NCI-H187 treated with DMSO at 0.1 percent for 48 hours (cell line): ENCODE measurements at places on chromosomes 1 and 21.
A peak's percentile ranks its signal among the peaks of the same experiment; 100 is the strongest.

DNA sequence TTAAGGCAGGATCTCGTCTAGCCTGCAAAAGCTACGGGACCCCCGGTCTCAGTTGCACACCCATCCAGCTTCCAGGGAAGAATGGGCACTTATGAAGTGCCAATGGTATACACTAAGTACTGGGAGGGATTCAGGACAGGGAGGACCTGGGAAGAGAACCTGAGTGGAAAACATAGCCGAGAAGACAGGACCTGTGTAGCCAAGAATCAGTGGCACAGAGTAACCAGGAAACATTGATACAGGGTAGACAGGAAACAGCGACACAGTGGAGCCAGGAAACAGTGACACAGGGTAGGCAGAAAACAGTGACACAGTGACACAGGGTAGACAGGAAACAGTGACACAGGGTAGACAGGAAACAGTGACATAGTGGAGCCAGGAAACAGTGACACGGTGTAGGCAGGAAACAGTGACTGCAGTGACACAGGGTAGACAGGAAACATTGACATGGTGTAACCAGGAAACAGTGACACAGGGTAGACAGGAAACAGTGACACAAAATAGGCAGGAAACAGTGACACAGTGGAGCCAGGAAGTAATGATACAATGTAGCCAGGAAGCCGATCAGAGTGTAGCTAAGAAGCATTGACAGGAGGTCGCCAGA, 138.0 kb upstream of the ARHGEF16 start:
- no peak for DNase-seq

DNA sequence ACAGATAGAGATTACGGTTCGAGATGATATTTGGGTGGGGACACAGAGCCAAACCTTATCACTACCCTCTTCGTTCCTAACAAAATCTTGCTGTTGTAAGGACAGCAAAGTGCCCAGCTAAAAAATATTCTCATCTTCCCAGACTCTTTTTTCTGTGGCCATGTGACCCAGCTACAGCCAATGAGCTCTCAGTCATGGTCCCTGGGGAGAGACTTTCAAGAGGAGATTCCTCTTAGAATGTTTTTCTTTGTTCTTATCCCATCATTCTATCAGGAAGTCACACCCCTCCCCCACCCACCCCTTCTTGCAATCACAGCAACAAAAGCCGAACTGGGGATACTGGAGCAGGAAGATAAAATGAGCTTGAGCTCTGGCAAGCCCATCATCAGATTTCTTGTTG, 247.1 kb downstream of the CHRM3 start:
- DNase-seq, result no peak

DNA sequence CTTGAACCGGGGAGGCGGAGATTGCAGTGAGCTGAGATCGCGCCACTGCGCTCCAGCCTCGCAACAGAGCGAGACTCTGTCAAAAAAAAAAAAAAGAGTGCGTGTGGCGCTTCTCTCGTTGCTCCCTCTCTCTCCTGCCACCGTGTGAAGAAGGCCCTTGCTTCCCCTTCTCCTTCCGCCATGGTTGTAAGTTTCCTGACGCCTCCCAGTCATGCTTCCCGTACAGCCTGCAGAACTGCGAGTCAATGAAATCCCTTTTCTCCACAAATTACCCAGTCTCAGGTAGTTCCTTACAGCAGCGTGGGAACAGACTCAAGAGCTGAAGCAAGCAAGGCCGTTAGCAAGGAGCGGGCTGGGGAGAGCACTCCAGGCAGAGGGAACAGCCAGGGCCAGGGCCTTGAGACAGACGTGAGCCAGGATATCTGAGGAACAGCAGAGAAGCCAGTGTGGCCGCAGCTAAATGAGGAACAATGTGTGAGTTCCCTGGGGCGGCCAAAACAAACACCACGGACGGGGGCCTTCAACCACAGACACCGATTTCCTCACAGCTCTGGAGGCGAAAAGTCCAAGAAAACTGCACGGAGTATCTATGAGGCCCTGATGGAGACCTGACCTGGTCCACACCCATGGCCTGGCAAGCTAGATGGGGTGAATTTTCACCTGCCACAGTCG, 54.2 kb upstream of the ETS2 start:
- no peak for DNase-seq

GRCh38 chr1:65691152-65691900, 101.4 kb upstream of the PDE4B start:
- DNase-seq, result no peak

GRCh38 chr1:47703156-47703825, 265.4 kb downstream of the FOXD2 start:
- no peak for DNase-seq

GRCh38 chr21:29434081-29434480, 135.4 kb downstream of the BACH1 start:
- DNase-seq, result no peak

- DNase-seq, result no peak
These were observed 28.0 kb downstream of the PTBP2 start for GRCh38 chr1:96749618-96750017.

DNA sequence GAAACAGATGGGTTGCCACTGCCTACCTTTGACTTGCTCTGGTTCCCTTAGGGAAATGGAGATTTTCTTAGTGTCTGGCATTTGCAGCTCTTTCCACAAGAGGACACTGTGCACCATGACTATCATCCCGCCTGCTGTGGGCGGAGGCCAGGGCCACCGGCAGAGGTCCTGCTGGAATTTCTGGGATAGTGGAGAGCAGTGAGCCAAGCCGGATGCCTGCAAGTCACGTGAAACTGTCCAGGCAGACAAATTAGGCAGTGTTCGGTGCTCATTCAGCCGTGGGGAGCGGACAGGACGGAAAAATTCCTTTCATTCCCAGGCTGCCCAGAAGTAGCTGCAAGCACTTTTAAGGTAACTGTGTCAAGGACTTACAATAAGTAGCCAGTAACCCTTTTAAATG, 43.4 kb downstream of the IGSF5 start:
- DNase-seq, result peak; percentile 38

DNA sequence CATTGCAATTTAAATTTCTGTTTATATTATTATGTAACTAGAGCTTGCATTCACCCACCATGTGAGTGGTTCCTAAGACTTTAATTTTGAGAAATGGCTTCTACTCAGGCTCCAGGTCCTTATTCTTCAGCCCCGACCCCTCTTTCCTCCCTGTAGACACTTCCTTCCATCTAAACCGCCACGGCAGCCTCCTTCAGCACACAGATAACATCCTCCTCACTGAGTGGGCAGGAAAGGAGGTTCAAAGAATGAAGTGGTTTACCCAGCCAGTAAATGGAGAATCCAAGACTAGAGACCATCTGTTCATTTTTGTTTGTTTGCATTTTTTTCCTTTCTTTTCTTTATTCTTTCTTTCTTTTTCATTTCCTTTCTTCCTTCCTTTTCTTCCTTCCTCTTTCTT, 37.1 kb upstream of the SOD1 start:
- DNase-seq, result no peak

GRCh38 chr21:42418886-42419285, 15.2 kb downstream of the UBASH3A start:
- no peak for DNase-seq

GRCh38 chr1:205430696-205431305, 8.9 kb upstream of the LEMD1 start:
- DNase-seq, result peak; percentile 50

DNA sequence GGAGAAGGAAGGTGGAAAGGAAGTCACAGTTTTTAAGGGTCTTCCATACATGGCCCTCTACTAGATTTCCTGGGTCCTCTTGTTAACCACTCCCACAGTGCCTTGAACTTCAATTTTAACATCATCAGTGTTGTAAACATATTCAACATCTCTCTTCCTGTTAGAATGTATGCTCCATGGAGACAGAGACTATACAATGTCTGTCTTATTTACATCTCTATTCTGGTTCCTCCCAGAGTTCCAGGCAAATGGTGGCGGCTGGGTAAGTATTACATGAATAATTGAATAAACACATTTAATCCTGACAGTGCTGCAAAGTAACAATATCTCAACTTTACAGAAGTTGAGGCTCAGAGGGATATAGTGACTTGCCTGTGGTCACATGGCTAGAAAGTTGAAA, 40.3 kb downstream of the CDC7 start:
- DNase-seq, result no peak

GRCh38 chr21:36663033-36663855, 35.7 kb upstream of the SIM2 start:
- DNase-seq, result no peak

DNA sequence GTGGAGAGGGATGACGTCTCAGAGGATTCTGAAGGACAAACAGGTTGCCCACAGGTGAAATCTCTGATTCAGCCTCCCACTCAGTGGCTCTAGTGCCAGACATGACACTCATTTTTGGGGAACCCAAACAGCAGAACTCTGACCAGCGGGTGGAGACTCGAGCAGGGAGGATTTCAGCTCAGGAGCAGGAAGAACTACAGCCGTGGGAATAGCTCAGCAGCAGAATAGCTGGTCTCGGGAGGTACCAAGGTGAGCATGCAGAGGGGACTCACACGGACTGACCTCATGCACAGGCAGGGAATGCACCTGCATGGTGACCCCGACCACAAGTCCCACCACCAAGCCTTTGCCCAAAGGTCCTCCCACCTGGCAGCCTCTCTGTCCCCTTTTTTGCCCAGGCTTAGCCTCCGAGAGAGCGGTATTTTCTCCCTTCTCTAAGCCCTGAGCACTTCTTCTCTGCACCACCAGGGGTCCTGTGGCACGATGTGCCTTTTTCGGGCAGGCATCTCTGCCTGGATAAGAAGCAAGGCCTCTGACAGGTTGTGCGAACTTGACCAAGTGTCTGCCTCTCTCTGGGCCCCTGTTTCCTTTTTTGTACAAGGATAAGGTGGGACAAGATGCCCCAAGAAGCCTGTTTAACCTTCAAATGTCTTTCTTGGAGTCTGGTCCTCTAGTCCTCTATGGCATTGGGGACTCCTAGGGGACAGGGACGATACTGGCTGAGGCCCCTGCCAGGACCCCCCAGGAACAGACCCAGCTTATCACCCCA, 8.8 kb upstream of the FGR start:
- no peak for DNase-seq

DNA sequence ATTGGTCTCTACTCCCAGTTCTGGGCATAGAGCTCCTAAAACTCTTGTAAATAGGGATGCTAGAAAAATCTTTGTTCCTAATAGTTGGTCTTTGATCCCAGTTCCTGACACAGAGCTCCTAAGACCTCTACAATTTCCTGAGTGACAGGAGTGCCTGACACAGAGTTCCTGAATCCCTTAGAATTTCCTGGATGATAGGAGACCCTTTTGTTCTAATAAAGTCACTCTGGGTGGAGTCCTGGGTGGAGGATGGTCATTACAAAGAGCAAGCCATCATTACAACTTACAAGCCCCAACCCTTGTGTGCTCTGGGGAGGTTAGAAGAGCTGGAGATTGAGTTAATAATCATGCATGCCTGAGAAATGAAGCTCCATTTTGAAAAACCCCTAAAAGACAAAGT, 58.4 kb downstream of the ZZZ3 start:
- no peak for DNase-seq

DNA sequence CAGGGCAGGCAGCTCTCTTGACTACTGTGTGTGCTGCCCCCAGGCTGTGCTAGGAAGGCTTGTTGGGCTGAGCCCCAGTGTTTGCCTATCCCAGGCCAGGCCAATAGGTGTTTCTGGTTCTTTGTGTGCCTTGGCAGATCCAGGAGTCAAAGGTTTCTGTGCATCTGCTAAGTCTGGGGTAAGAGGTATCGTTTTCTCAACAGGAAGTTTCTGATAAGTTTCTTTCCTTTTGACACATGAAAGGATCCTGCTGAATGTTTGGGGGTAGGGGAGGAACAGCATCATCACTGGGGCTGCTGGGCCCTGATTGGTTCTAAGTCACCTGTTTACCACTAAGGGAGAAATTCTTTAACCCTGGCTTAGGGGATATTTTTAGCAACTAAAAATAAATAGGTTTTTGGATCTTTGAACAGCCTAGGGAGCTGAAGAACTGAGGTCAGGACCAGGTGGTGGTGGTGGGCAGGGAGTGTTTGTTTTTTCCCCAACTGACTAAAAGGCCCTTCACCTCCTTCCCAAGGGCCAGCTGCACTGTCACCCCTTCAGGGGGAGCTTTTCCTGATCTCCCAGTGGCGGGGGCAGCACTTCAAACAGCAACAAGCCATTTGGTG, 85.1 kb downstream of the KCNN3 start:
- DNase-seq, result no peak

DNA sequence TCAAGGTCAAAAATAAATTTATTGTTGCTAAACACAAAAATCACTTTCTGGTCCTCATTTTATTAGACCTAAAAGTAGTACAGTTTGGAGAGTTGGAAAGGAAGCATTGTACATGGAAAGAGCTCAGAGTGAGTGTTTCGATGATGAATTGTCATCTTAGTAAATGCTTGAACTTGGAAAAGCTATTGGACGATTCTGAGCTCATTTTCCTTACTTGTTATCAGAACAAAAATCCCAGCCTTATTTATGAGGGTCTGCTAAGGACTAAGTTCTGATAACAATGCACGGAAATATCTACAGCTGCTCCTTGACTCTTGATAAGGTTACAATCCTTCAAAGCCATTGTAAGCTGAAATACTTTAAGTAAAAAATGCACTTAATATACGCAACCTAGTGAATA, 710.0 kb upstream of the PTBP2 start:
- no peak for DNase-seq

DNA sequence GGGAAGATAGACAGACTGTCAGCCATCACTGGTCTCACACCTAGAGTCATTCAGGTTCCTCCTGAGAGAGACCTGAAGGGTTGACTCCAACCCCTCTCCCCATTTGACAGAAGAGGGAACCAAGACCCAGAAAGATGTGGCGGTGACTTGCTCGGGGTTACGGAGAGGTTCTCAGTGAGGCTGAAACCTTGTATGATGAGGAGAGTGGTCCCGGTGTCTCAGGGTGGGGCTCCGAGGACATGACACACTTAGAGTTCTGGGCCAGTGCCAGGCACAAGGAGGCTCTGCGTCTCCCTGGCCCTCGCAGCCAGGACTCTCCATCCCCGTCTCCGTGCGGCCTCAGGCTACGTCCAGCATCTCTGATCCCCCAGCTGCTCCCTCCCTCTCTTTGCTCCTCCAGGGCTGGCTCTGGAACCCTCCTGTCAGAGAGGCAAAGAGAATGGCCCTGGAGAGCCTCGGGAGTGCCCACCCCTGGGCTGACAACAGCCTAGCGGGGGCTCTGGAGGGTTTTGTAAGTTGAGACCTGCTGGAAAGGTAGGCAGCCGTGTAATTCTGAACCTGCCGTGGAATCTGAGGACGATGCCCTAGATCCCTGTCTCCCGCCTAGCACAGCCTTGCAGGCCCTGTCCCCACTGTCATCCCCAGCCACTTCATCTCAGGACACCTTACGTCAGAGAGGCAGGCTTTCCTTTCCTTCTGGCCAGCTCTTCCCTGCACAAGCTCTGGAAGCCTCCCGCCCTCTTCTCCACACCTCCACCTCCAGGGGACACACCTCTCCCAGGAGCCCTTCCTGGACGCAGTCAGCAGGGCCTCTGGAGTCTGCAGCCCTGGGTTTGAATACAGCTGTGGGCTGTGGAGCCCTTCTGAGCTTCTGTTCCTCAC, 4.1 kb downstream of the EFHD2 start:
- DNase-seq, result no peak

GRCh38 chr21:16863362-16863905, 649.4 kb upstream of the CXADR start:
- no peak for DNase-seq
